ENCODE measurements at places on chromosomes 2 and 18.

- DNase-seq, result no peak
Measured at GRCh38 chr2:208129744-208130711, at the start of gene CRYGC. TSS of gene CRYGC (minus strand) at chr2:208129828. CDS start at chr2:208129792, 36 bp downstream.

DNA sequence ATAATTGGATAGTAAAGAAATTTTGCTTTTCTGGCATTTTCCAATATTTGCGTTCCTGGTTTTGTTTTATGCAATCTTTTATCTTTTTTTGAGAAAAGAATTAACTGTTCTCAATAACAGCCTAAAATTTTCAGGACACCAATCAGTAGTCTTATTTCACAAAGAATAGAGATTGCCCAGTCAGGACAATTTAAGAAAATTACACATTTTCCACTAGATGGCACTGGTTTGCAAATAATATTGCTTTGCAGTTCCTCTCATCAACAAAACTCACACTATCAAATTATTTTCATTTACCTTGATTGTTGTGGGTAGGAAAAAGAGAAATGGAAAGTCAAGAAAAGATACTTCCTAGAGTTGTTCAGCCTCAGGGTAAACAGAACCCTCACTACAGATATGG lies 2.4 kb upstream of the RBM45 start:
- DNase-seq, result no peak

DNA sequence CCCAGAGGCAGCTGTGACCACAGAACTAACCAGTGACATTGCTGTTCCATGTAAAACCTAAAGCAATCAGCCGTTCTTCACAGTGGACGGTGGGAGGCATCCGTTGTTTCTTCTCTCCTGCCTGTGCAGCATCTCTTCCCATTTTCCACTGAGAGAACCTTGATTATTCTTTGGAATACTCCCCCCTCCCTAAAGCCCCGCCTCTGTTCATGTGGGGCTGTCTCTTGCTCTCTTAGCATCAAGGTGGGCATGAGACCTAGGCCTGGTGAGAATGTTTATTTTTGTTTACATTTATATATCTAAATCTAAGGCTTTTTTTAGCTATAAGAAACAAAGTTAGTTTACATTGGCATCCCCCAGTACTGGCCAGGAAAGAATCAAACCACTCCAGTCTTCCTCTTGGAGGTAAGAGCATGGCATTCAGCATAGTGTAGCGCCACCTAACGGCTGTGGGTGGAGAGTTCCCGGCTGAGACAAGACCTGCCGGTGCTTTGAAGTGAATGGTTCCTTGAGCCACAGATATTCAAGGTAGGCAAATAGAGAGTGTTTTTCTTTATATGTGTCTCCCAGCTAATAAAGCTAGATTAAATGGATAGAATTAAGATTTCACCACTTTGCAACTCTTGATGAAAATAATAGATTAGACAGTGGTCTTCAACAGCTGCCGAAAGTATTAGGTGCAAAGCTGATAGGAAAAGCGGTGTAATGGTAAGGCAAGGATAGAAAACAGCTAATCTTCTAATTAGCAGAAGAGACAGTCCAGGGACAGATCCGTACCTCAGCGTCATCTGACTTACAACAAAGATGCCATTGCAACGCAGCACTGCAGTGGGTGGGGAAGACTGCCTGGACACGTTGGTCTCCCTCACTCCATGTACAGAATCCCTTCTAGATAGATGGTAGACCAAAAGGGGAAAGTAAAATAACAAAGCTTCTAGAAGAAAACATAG lies 219.6 kb upstream of the RAB12 start:
- DNase-seq, result no peak

DNA sequence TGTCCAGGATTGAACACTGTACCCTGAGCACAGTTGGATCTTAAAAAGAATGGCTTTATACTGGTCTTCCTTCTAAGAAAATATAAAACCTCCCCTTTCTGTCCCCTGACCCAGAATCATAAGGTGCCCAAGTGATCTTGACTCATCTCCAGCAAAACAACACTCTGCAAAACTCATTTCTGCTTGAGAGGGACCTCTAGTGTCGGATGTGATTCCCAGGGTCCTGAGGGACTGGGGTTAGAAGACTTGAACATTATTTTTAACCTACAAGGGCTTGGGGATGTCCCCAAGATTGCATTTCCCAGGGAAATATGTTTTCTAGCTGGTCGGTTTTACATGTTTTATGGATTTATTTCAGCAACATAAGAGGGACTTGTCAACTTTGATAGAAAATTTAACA lies 1318.5 kb upstream of the CELF4 start:
- no peak for DNase-seq

DNA sequence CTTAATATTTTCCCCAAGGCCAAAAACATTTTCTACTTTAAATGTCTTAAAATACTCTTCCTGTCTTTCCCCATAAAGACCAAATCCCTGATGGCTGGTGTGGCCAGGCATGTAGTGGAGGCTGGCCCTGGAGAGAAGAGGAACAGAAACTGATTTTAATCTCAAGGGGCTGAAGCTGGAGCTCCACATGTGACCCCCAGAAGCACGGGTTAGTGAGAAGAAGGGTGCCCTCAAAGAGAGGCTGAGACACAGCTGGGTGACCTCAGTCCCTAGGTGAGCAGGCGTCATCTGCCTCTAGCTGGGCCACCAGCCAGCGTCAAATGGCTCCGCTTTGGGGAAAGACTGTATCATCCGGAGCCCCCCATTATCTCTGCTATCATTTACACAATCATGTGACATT lies 19.3 kb upstream of the TMEM18 start:
- no peak for DNase-seq

Measured in activated CD4-positive, alpha-beta T cell treated with anti-CD3 and anti-CD28 coated beads, Interleukin-2, amount 50 U/mL, for 4 hours (primary cell).